ENCODE measurements at places on chromosomes 3 and 15.

DNA sequence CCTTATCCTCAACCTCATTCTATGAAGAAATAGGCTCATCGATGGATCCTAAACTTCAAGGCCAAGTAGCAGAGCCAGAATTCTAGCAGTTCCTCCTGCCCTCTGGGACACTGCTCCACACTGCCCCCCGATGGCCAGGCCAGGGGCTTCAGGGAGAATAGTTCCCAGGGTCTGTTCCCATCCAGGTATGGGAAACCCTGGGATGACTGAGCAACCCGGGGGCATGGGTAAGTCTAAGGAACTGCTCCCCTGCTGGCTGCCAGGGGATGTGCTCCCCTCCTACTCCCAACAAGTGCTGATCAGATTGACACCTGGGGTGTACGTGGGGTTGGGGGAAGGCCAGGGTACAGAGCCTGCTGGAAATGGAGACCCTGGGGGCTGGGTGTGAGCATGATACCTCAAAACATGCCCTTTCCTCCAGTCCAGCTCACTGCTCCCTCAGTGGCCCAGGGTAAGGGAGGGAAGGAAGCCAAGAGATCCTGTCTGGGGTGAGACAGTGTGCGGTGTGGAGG lies 7.6 kb downstream of the ULK3 start:
- peak; percentile 75 for DNase-seq

DNA sequence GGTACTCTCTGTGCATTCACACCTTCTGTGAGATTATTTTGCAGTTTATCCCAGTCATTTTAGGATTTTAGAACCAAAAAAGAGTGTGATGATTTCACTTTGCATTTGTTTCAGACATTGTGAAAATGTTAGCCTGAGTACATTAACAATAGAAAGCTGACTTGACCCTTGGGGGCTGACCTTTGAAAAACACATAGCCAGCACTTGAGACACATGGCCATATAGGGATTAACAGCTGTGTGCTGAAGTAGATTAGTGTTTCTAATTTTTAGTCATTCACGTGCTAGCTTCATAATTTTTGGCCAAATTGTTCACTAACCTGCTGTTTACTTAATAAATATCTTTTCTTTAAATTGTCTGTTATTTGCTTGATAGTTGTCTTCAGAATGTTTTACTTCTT lies 3.5 kb downstream of the FEM1B start:
- no peak for DNase-seq

- no peak for DNase-seq
Observed at GRCh38 chr3:59854-60253, 136.7 kb upstream of the CHL1 start.

- DNase-seq = no peak
Observed at GRCh38 chr3:47912006-47912504, 104.2 kb downstream of the MAP4 start.

GRCh38 chr3:59163953-59164352 lies 114.1 kb upstream of the CFAP20DC start:
- DNase-seq = no peak

DNA sequence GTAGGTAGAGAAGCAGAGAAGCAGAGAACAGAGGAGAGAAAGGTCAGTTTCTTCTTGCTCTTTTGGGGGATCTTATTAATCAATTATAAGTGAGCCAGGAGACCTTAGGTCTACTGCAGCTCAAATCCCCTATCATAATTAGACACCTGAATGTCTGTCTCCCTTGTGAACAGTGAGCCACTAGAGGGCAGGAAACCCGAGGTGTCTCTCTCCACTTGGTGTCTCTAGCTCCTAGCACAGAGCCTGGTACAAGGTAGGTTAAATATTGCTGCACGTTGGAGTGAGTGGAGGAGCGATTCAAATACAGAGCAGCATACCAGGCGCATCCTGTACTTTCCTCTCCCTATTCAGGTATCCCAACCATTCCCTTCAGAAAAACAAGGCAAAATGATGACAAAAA lies 2.0 kb upstream of the ST8SIA2 start:
- DNase-seq = peak; percentile 11

DNA sequence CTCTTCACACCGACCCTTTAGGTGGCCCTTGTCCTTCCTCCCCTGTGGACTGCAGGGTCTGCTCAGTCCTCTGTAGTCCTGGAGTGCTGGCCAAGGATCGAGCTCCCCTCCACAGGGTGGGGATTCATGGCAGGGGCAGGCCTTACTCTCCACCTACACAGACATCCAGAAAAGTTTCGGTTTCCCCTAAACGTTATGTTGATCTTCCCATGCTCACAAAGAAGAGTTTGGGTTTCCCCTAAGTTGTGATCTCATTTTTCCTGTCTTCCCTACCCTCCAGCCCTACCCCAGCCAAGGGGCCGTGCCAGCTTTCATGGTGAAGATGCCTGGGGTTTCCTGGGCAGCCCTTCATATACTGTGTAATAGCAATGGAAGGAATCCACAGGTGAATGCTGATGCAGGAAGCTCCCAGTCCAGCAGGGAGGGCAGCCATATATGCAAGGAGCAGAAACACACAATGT lies 10.3 kb downstream of the STOML1 start:
- no peak for DNase-seq

Data from stimulated activated naive CD8-positive, alpha-beta T cell treated with anti-CD3 and anti-CD28 coated beads, Interleukin-15, Interleukin-2, amounts not matched to agents 100 U/mL and 50 U/mL, for 24 hours (primary cell).